Panc1 (cell line): ENCODE measurements at places on chromosomes 16 and 17.

- no peak for DNase-seq
Measured at GRCh38 chr16:535446-536405, 8.2 kb downstream of the CAPN15 start.

DNA sequence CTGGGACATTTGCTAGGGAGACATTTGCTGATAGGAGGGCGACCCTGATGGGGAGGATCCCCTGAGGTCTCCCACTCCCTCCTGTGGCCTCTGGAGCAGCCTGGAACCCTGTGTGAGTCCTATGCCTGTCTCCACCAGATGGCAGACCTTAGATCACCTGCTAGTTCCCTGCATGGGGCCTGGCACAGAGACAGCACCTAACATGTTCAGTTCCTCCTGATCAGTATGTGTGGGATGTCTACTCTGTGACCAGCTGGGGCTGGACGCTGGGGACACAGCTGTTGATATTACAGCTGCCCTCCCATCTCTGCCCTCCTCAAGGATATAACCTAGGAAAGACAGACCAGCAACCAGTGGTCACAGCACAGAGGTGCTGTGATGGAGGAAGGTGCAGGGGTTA, 1.1 kb upstream of the ADCY7 start:
- DNase-seq, result no peak

DNA sequence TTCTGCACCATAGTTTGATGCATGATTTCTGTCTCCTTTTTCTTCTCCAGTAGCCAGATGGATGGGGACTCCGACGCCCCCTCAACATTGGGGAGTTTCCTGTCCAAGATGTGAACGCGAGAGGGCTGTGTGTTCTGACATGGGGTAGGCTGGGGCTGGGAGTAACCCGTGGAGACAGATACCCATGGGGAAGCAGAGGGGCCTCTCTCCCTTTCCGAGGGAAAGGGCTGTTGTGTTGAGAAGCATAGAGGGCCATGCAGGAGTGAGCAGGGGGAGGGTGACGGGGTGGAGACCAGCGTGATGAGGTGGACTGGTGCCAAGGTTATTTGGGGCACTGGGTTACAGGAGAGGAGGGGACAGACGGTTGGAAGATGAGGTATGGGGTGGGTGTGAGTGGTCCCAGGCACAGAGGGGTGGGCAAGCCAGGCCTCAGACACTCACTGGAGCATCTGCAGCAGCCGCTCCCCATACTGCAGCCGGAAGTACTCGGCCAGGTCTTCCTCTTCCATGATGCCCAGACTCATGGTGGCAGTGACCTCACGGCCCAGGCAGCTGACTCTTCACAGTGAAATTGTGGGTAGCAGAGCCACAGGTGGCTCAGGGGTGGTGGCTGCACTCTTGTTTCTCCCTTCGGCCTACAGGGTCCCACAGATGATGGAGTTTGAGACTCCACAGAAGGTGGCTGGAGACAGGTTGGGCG, 400 bp downstream of the CCDC42 start:
- DNase-seq, result no peak

GRCh38 chr16:72848759-72849664, 198.9 kb downstream of the ZFHX3 start:
- DNase-seq, result no peak

DNA sequence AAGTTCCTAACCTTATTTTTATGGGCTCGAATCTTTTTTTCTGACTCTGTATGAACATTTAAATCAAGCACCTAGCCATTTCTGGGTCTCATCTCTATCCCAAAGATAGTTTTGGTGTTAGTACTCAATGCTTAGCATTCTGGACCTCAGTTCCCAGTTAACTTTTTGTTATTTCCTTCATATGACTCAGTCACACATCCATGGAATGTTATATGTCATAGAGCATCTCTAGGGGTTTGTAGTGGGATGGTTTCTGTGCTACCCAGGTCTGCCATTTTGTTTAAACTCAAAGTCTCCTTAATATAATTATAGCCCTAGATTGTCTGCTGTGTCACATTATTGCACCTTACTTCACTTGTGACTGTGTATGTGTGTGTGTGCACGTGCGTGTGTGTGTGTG, 90.1 kb downstream of the EFCAB13 start:
- no peak for DNase-seq

DNA sequence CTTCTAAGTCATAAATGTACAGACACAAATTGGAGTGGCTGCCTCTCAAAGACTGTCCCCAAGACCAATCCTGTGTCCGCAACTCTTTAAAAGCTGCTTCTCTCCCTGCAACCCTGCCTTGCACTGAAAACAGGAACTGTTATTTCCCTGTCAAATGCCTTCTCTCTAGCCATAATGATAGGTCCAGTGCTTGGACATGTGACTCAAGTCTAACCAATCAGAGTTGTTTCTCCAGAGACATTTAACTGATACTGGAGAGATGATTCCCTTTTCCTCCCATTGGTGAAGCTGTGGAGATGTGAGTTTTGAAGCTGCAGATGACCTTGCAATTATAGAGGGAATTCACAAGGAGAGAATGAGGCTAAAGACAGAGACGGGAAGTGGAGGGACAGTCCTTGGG, 253.3 kb upstream of the CDH5 start:
- DNase-seq, result no peak

DNA sequence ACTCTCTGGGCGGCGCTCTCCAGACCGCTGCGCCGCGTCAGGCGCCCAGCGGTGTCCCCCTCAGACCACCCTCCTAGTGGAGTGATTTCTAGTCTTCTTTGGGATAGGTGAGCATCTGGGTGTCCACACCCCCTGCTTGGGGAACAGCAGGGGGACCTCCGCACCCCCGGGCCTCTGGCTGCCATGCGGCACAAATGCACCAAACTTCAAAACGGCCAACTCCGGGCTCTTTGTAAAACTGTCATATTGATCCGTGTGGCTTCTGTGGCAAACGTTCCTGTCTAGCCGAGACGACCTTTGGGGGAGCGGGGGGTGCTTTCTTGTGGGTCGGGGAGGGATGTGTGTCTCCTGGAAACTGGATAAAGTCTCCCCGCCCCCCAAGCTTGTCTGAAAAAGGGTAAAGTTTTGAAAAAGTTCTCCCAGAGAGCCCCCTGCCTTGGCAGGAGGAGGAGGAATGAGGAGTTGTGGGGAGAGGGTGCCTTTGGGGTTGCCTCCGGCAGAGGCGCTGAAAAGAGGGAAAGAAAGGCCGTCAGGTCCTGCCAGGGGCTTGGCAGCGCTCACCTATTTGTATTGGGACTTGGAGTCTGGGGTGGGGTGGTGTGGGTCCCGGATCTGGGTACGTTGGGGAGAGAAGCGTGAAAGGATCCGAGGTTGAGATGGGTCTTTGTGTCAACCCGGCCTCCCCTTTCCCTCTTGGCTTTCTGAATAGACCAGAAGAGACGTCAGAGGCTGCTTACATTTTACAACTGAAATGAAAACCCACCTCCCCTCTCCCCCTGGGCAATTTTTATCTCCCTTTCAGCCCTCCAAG, 2.2 kb upstream of the CHD3 start:
- no peak for DNase-seq

GRCh38 chr16:19167710-19168370, at the start of gene SYT17:
TSS of gene SYT17 (plus strand) at chr16:19168240. CDS start at chr16:19168647, 407 bp downstream.
- no peak for DNase-seq

- no peak for DNase-seq
Measured at GRCh38 chr16:64654178-64654577, 467.7 kb downstream of the CDH11 start.

GRCh38 chr16:89363621-89364393, 126.6 kb downstream of the ANKRD11 start:
- no peak for DNase-seq

GRCh38 chr16:23966597-23967394, 131.0 kb downstream of the PRKCB start:
- DNase-seq, result no peak

GRCh38 chr17:62892061-62892675, 73.9 kb upstream of the TANC2 start:
- DNase-seq, result no peak

DNA sequence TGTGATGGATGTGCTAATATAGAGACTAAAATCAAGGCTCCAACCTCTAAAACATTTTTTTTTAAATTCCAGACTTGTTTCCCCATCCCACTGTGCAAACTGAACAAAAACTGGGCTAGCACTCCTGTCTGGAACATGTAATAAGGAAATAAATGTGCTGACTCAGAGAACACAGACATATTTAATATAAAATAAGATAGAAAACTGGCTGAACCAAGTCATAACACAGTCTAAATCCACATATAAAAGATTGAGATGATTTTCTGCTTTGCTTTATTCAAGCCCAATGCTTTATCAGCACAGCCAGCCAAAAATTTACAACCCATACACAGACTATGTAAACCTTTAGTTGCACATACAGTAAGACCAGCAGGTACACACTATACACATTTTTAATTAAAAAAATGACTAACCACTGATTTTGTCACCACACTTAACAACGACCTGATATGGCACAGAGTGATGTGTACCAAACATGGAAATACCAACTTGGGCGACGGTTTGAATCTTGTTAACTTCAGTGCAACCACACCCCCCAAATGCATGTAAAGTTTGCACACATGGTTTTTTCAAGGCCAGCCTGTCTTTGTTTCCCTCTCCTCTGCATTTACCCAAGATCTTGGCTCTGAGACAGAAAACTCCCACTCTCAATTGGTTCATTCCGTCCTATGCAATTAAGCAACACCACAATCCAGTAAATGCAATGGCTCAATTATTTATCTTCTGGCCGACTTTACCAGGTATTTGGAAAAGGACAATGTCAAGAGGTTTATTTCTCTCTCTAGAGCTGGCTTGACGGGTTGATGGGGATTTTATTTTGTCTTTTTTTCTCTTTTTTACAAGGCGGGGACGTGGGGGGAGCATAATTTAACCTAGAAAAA, 1.2 kb downstream of the STAT3 start:
- DNase-seq, result no peak

DNA sequence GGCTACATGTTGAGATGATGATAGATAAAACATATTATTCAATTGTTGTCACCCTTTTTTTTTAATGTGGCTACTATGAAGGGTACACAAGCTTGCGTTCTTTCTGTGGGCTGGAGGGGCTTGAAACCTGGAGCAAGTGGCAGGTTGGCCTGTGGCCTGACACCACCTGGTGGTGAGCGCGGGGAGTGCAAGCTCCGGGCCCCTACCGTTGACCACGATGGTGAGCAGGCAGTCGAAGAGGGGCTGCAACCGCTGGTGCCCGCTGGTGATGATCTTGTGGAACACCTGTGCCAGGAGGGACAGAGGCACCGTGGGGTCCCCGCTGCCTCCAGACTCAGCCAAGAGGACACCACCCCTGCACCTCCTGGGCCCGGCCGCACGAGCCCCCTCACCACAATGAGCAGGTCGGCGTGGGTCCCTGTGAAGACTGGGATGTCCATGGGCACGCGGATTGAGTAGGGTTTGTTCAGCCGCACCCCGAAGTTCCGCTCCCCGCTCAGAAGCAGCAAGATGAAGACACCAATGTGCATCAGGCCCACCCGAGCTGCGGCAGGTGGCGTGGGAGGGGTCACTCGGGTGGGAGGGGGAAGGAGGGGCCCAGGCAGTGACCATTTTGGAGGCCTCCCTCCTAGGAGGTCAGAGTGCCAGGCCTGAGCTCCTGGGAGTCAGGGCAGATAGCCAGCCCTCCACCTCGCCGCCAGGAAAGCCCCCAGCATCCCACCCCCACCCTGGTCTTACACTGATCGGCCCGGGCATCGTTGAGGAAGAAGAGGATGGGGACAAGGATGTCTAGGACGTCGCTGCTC, 14.4 kb downstream of the HID1 start:
- DNase-seq, result no peak

- DNase-seq, result no peak
Measured at GRCh38 chr17:64036198-64036922, 15.9 kb upstream of the ICAM2 start.

- DNase-seq, result no peak
Measured at GRCh38 chr17:74528491-74529199, 2.6 kb downstream of the CD300LB start.

DNA sequence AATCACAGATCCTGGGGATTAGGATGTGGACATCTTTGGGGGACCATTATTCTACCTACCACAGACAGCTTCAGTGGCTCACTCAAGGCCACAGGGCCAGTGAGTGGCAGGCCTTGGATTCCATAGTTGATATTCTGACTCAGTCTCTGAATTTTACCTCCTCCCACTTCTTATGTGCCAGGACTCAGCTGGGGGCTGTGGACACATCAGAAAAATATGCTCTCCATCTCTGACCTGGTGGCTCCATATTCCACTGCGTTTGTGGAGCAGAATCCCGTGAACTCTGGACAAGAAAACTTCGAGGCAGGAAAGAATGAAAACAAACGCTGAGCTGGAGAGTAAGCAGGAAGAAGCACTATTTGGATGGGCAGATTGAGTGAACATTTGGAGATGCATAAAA, 301.8 kb upstream of the MAF start:
- DNase-seq, result no peak

- DNase-seq, result no peak
Measured at GRCh38 chr17:79607940-79608623, 2.8 kb downstream of the RBFOX3 start.

GRCh38 chr17:43673516-43674323, 12.0 kb upstream of the MEOX1 start:
- peak; percentile 51 for DNase-seq

- no peak for DNase-seq
Measured at GRCh38 chr17:36934144-36934691, 3.1 kb upstream of the LHX1 start.

DNA sequence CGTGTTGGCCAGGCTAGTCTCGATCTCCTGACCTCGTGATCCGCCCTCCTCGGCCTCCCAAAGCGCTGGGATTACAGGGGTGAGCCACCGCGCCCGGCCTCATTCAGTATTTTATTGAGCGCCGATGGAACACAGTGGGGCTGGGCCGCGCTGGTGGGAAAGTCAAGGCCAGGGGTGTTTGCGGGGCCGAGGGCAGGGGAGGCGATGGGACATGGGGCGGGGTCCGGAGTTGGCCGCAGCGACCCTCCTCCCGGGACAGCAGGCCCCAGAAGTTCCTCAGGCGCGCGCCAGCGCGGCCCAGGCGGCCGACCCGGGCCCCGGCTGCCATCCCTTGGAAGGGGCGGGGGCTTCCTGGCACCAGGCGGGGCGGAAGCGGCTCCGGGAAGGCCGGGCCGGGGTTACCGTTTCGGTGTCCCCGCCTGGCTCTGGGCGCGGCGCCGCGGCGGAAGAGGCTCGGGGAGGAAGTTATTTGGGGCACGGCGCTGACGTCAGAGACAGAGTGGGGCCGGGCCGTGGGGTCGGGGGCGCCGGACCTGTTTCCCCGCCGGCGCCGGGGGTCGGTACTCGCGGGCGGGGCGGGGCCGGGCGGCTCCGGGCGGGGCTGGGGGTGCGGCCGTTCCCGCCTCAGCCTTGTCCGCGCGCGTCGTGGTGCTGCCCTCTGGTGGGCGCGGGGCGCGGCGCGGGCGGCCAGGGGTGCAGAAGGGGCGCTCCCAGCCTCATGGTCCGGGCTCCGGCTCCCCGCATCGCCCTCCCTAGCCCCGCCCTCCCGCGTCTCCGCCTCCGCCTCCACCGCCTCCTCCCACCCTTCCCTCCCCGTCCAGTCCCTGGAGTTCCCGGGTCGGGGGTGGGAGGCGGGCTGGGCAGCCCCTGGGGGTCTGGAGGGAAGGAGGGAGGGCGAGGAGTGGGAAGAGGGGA, 952 bp upstream of the PRSS27 start:
- no peak for DNase-seq
